Heart right ventricle (tissue), 16 donors: ENCODE measurements at places on chromosomes 12 and 14. TPM values are rescaled to one million over a fixed set of nuclear protein-coding genes. Genes with fewer than 3 reads are reported as not detected.

DNA sequence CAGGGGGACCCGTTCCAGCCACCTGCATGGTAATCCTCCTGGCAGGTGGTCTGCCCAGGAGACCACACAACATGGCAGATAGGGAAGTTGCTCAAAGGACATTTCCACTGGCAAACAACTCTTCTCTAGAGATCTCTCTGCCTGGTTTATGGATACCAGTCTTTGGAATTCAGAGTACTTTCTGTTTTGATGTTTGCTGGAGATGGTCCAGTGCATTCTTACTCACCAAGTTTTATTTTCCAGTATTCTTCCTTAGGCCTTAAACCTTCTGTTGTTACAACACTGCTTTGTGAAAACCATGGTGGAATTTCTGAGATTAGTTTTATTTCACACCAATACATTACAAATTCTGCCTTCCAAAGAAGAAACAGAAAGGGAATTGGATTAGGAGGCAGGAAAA lies 428.3 kb downstream of the FUT8 start:
- H3K4me3 ChIP-seq = no peak overlapping the region
- no peak for DNase-seq

DNA sequence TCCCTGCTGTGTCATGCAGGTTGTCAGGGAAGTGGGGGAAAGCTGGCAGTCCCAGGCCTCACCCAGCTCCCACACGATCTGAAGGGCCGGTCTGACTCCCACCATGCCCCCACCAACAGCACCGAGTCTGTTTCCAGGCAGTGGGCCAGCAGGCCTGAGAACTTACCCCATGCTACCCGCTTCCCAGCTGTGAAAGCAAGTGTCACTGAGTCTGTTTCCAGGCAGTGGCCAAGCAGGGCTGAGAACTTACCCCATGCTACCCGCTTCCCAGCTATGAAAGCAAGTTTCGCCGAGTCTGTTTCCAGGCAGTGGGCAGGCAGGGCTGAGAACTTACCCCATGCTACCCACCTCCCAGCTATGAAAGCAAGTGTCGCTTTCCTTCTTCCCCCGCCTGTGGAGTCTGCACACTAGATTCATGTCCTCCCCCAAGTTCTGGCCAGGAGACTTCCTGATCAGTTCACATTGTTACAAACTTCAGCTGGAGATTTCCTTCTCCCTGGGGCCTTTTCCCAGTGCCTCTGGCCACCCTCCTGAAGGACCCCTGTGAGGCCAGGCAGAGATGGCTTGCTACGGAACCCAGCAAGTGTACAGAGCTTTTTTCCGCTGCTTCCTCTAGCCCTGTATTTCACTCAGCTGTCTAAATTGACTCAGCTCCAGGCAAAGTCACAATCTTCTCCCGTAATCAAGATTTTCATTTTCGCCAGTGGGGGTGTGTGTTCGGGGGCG lies 435.4 kb downstream of the TMTC2 start:
- no peak for DNase-seq
- H3K27ac ChIP-seq = no peak overlapping the region
- no peak overlapping the region for H3K4me3 ChIP-seq
- H3K36me3 ChIP-seq = no peaks in the 10 kb centered on the region
- H3K27me3 ChIP-seq = no peaks in the 10 kb centered on the region

DNA sequence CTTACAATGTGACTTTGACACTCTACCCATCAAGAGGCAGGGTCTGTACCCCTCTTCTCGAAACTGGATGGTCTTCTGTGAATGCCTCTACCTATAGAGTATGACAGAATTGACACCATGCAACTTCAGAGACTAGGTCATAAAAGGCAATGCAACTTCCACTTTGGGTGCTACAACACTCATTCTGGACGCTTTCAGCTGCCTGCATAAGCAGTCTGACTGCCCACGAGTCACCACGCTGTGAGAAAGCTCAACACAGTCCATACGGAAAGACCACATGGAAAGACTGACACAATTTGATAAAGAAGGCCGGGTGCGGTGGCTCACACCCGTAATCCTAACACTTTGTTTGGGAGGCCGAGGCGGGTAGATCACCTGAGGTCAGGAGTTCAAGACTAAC lies 14.9 kb downstream of the SLC7A7 start:
- no peak overlapping the region for H3K27ac ChIP-seq
- H3K4me1 ChIP-seq = no peaks in the 10 kb centered on the region
- no peaks in the 10 kb centered on the region for H3K27me3 ChIP-seq
- DNase-seq = no peak
- no peak overlapping the region for H3K4me3 ChIP-seq

Gene TCL1B
- total RNA-seq = not detected

Gene GOLGA5
- 23.5 TPM for total RNA-seq

Gene C12orf50
- 0.07 TPM for total RNA-seq

Gene SYNE3
- 6.9 TPM for total RNA-seq

Gene PLEK2
- not detected for total RNA-seq
